ENCODE measurements at places on chromosomes 4 and X.

GRCh38 chr4:85726555-85726954 lies 251.6 kb downstream of the ARHGAP24 start:
- DNase-seq, result no peak

- DNase-seq, result no peak
Measured at GRCh38 chrX:72126048-72126415, 5.7 kb downstream of the RTL5 start.

- no peak for DNase-seq
Measured at GRCh38 chr4:143253166-143253565, 68.4 kb downstream of the USP38 start.

GRCh38 chrX:118594697-118595420 lies 99.2 kb downstream of the DOCK11 start:
- DNase-seq, result no peak

DNA sequence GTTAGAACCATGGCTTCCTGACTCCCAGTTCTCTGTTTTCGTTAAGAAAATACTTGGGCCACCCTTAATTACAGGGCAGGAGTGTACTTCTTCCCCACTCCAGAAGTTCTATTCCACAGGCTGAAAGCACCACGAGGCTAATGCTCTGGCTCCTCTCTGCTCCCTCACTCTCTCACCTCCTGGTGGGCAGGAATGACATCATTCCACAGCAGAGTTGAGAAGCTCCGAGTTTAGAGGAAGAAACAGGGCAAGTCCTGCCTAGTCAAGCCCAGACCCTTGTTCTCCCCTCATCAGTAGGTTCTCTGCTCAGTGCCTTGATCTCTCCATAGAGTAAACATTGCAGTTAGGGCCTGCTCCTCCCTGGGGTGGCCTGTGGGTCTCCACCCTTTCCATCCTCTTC lies 343.8 kb upstream of the CLNK start:
- no peak for DNase-seq

- DNase-seq, result no peak
Measured at GRCh38 chr4:55036405-55036804, 89.0 kb downstream of the KDR start.

DNA sequence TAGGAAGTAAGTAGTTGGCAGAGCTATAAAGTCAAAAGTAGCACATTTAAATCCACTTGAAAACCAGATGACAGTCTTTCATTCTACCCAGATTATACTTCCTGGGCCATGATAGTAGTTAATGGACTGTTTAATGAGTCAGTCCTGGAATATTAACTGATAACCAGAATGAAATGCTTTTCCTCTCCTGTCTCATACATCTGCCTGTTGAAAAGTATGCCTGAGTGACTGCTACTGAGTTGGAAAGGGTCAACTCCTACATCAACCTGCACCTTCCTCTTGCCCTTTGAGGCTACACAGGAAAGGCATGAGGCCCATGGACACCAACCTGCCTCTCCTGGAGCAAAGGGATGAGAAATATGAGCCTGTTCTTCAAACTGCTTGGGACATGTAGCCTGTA lies 36.0 kb upstream of the COX7B2 start:
- no peak for DNase-seq

- DNase-seq, result no peak
Measured at GRCh38 chr4:80279751-80280150, 13.3 kb downstream of the FGF5 start.

DNA sequence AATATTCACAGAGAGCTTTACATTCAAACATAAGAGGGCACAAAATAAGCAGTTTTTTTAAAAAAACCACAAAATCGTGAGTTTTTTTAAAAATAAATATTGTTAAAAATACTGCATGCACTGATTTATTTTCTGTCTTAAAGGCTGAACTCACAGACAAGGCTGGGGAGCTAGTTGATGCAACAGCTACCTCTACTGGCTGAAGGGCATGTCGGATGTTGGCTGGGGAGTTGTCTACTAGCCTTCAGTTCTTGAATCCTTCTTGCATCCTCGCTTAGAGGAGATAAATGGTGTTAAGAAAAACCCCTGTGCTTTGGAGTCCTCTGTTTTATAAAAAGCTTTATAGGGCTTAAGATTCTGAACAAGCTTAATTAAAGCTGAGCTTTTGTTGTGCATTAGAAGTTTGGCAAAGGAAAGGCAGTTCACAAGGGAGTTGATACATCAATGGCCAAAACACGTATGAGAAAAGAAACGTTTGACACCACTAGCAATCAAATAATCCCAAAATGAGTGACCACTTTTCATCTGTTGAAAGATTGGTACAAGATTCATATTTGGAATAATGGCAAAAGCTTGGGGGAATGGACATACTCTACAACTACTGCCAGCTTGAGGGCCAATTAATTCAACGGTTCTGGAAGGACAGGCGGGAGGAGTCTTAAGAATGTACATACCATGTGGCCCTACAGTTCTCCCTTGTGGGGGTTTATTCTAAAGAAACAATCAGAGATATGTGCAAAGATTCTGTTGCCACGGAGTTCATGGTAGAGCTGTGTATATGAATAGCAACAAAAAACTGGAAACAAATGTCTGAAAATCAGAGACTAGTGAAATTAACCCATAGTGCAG lies 94.7 kb downstream of the SEL1L3 start:
- peak; percentile 50 for DNase-seq

GRCh38 chr4:833156-833555 lies 7.2 kb upstream of the CPLX1 start:
- no peak for DNase-seq

DNA sequence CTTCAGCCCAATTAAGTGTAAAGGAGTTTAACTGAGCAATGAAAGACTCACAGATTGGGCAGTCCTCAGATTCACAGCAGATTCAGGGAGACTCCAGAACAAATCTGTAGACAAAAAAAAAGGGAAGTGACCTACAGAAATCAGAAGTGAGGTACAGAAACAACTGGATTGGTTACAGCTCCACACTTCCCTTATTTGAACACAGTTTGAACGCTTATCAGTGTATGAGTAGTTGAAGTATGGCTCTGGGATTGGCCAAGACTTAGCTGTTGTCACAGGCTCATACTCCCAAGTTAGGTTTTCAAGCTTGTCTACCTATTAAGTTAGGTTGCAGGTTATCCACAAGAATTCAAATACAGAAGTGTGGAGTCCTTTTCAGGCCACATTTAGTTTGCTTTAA lies 112.4 kb upstream of the ELOVL6 start:
- no peak for DNase-seq

DNA sequence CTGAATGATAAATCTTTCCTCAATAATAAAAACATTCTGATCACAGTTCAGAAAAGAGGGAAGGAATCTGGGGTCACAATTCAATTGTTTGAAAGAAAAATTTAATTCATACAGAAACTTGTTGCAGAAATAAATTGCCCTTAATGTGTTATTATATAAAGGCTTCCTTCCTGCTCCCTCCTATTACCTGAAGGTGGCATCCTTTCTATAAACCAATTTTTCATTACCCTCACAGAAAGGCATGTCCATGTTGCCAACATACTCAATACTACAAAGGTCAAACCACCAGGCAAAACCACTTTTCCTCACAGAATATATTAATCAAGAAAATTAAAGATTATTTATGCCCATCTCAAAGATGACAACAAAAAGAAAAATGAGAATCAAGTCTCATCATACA lies 194.3 kb upstream of the CT83 start:
- DNase-seq, result no peak

- DNase-seq, result no peak
Measured at GRCh38 chrX:111671668-111672067, 9.3 kb upstream of the ALG13 start.

GRCh38 chrX:123013141-123013540 lies 170.9 kb upstream of the GRIA3 start:
- no peak for DNase-seq

GRCh38 chr4:77156912-77157858 lies at the start of gene CCNG2:
Gene CCNG2, plus strand, starts transcription at chr4:77157207. Its CDS starts 1,326 bp downstream, at chr4:77158533.
- DNase-seq, result peak; percentile 90

DNA sequence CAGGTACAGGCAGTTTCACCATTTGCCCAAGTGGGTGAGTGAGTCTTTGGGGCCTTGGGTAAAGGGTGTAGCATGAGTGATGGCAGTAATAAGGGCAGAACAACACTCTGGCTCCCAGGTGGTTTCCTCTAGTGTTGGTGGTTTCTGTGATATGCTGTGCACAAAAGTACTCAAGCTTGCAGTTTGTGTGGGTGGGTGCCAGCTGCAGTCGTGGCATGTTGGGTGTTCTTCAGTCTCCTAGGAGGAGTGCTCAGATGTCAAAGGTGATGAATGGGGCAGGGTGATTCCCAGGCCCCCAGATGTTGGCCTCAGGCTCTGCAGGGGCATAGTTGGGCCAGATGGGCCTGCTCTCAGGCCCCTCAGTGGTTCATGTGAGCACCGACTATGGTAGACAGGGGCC lies 166.1 kb upstream of the KLF8 start:
- no peak for DNase-seq

- DNase-seq, result no peak
Measured at GRCh38 chr4:1218634-1219565, 30.0 kb downstream of the CTBP1 start.

DNA sequence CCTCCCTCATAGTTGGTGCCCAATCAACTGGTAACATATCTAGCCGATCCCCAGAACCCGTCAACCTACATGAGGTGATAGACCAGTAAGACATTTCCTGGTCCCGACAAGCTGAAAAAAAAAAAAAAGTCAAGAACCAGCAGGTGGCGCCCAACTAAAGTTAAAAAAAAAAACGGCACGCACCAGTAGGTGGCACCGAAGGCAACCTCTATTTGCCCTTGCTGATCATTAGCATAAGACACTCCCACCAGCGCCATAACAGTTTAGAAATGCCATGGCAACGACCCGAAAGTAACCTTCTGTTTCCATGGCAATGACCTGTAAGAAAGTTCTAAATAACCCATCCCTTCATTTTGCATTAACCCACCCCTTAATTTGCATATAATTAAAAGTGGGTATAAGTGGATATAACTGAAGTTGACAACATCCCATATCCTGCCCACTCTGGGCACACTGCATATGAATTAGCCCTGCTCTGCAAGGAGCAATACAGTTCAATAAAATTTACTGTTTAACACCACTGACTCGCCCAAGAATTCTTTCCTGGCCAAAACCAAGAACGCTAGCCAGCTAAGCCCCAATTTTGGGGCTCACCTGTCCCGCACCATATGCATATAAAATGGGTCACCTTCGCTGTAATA lies 83.9 kb upstream of the SPANXB1 start:
- DNase-seq, result no peak

DNA sequence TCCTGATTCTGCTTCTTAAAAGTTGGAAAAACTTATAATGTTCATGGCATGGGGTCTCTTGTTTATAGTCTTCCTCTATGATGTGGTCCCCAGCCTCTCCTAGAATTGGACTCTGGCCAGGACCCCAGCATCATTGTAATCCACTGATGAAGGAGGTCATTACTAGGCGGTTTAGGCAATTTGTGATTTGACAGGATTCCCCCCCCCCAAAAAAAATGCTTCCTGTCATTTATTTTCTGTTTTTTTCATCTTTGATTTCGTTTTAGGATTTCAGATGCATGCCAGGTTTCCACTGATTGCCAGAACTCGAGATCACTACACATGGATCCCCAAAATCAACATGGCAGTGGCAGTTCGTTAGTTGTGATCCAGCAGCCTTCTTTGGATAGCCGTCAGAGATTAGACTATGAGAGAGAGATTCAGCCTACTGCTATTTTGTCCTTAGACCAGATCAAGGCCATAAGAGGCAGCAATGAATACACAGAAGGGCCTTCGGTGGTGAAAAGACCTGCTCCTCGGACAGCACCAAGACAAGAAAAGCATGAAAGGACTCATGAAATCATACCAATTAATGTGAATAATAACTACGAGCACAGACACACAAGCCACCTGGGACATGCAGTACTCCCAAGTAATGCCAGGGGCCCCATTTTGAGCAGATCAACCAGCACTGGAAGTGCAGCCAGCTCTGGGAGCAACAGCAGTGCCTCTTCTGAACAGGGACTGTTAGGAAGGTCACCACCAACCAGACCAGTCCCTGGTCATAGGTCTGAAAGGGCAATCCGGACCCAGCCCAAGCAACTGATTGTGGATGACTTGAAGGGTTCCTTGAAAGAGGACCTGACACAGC lies 4.9 kb downstream of the SPRY1 start:
- DNase-seq, result no peak

- no peak for DNase-seq
Measured at GRCh38 chrX:19064175-19064574, 58.1 kb downstream of the ADGRG2 start.

DNA sequence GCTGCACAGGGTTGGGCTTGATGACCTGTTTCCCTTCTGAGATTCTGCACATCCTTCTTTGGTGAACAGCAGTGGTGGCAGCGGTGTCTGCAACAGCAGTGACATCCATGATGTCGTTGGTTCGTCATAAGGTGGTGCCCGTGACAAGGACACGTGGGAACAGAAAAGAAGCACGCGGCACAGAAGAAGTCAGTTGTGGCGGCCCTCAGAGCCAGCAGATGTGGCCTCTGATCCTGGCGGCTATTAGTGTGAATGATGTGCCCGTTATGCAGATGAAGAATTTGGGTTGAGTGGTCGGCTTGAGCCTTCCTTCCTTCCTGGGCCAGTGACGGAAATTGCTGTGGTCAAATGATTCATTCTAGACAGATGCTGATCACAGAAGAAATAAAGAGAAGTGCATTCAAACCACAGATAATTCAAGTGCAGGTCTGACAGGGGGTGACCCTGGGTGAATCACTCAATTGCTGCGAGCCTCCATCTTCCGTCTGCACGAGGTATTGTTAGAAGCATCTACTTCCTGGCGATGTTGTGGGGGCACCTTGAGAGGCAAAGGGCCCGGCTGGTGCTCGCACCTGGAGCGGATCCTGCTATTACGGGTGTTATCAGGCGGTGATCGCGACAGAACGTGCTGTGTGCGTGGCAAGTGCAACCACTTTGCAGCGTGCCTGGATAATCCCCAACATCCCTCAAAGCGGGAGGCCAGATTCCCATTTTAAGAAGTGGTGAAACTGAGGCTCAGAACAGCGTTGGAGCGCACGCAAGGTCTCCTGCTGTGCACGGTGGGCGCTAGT lies 215.2 kb upstream of the PSAPL1 start:
- no peak for DNase-seq

- no peak for DNase-seq
Measured at GRCh38 chr4:85828027-85828890, 353.3 kb downstream of the ARHGAP24 start.

DNA sequence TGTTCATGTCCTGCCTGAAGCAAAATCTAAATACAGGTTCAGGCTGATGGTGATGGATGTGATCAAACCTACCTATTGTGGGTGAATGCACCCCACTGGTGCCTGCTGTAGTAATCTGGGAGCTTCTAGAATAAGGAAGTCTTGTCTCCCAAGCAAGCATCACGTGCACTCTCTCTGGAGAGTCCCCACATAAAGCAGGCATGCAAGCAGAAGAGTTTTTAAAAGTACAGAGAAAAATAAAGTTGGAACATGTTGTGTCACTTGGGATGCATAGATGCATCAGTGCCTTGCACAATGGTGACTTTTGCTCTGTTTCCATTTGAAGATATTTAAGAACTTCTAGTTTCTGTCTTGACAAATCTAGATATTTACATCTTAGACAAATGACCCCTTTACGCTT lies 54.9 kb downstream of the MAD2L1 start:
- no peak for DNase-seq
